ENCODE measurements at places on chromosomes 1 and 21.

DNA sequence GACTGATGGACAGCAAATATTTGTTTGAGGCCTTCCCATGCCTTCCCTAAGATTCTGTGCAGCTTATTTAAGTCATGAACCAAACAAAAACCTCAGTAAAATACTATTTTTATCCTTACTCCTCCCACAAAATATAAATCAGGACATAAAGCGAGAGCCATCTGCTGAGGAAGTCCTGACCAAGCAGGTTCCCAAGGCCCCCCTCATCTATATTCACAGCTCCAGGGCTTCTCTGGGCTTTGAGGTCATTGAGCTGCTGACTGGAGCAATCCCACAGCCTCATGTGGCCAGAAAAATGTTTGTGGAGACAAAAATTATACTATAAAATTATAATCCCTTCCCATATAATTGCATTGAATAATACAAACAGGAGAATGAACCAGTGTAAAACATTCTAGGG, 846.2 kb downstream of the ADGRL2 start:
- no peak for DNase-seq

- DNase-seq = no peak
Observed at GRCh38 chr1:114219172-114219868, 65.7 kb upstream of the SYT6 start.

GRCh38 chr1:29640428-29640785, 404.1 kb downstream of the PTPRU start:
- no peak for DNase-seq

- DNase-seq = no peak
Observed at GRCh38 chr1:37995751-37996345, 6.0 kb upstream of the SF3A3 start.

GRCh38 chr1:234938135-234938534, 190.5 kb downstream of the TOMM20 start:
- DNase-seq = no peak

- no peak for DNase-seq
Observed at GRCh38 chr1:210104103-210104502, 128.5 kb upstream of the SERTAD4 start.

GRCh38 chr1:27366113-27366410, 699 bp downstream of the MAP3K6 start:
- DNase-seq = peak; percentile 89

- DNase-seq = no peak
Observed at GRCh38 chr1:11188858-11189451, at the start of gene ANGPTL7. ANGPTL7 (plus strand) TSS chr1:11189355; CDS start chr1:11189580, 225 bp downstream.

GRCh38 chr1:203098445-203098844, 12.6 kb upstream of the MYOG start:
- no peak for DNase-seq

GRCh38 chr1:200542162-200542561, 78.4 kb downstream of the KIF14 start:
- DNase-seq = no peak

DNA sequence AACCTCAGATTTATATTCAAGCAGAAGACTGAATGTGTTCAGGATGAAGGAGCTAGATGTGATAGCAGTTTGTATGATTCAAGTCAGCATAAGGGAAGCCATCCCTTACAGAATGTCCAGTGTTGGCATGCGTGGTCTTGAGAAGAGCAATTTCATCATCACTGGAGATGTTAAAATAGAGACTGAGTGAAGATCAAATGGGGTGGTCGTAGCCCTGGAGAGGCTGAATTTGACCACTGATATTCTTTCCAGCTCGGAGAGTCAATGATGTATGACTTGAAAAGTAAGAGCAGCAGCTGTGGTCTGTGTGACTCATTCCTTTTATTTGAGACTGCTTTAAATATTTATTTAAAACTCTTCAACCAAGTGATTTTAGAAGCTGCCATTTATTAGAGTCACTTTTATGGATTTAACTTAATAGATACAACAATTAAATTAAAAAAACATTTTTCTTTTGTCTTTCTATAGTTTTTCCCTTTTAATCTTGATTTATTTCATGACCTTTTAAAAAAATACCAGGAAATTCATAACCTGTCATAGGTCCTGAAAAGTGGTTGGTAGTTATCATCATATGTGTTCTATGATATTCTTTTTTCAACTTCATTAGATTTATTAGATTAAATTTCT, 15.5 kb downstream of the FMN2 start:
- DNase-seq = no peak

DNA sequence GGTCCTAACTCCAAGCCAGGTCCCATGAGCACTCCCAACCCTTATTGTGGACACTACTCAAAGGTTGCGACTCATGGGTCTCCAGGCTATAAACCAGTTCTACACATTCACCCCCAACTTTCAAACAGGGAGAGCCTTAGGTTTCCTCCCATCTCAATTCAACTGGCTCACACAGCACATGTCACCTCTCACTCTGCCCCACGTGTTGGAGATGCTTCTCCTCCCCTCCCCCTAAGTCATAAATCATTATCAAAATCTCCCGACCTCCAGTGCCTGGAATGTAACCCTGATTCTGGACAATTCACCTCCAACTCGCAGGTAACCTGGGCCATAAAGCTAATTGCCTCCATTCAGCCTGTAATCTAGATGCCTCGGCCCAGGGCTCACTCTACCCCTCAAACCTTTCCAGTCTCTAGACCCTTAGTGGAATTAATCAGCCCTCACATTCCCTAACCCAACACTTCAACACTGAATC, 595 bp downstream of the AK2 start:
- DNase-seq = peak; percentile 56
